ENCODE measurements at places on chromosomes 4 and X.

DNA sequence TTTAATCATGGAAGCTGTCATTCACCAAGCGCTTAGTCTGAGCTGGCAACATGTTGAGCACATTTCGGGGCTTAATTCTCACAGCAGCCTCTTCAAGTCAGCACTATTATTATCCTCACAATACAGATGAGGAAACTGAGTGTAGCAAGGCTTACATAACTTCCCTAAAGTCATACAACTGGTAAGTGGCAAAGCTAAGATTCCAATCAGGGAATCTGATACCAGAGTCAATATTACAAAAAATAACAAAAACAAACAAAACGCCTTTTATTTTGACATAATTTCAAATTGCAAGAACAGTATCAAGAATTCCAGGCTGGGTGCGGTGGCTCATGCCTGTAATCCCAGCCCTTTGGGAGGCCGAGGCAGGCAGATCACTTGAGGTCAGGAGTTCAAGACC lies 120.4 kb upstream of the DUSP21 start:
- DNase-seq = no peak

- DNase-seq = no peak
Measured at GRCh38 chr4:119536572-119537528, 91.8 kb downstream of the PDE5A start.

DNA sequence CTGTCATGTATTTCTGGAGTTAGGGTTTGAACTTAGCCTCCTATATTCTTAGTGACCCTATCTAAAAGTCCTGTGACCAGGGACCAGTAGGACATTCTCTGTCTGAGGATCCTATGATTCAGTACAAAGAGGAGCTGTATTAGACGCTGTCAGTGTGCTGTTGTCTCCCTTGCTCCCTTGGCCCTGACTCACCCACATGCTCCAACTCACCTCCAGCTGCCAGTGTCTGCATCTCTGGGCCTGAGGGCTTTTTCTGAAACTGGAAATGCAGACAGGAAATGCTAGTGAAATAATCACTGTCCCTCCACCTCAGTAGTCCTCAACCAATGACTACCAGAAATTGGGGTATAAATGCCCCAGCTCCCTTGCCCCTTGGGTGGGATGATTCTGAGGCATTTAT lies 535.3 kb upstream of the RPS6KA3 start:
- DNase-seq = no peak

DNA sequence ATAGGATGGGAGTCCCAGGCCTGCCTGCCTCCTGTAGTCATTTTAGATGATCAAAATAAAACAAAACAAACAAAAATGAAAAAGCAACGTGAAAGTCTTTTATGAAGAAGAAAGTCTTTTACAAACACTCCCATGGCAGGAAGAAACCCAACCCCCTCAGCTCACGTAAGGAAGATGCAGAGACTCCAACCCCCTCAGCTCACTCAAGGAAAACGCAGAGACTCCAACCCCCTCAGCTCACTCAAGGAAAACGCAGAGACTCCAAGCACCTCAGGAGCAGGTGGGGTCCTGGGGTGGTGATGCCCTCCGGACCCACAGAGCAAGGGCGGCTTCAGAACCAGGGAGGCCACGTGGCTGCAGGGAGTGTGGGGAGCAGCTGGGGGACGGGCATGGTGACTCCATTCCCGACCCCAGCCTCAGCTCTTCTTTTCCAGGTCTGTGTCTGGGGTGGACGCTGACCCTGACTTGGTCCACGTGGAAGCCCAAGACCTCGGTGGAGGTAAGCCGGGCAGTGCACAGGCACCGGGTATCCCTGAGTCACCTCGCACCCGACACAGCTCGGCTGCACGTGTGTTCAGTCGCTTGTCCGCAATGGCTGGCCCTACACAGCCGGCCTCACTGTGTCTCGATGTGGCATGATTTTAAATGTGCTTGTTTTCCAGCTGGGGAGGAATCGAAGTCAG lies 226.5 kb upstream of the PSAPL1 start:
- no peak for DNase-seq

DNA sequence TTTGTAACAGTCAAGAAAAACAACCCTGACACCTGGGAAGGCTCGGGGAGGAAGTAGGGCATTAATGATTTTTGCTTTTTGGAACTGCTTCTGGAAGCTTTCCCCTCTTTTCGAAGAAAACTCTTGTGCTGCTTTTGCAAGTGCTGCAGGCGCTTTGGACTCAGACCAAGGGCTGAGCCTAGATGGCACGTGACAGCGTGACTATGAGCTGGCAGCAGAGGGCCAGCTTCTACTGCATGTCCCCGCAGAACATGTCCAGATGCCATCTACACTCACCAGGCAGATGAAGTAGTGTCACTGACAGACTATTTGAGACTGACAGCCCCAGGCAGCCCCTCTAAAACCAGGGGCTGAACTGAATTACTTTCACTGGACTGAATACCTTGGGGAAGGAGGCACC lies 6.2 kb downstream of the NR0B1 start:
- peak; percentile 22 for DNase-seq

- DNase-seq = no peak
Measured at GRCh38 chrX:703866-704265, 73.3 kb downstream of the SHOX start.

DNA sequence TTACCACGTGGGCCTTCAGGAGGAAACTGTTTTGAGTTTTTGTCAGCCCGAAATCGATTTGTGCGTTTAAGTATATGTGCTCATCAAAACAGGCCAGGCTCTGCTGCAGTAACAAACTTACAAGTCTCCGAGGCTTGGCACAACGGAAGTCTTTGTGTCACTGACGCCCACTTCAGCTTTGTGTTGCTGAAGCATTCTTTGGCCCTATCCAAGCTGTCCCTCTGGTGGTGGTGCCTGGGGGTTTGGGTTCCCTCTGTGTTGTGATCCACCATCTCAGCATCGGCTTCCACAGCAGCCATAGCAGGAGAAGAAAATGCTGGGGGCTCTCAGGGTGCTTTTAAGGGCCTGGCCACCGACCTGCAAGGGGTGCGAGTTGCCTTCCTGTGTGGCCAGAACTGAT lies 176.4 kb downstream of the PTTG2 start:
- no peak for DNase-seq

DNA sequence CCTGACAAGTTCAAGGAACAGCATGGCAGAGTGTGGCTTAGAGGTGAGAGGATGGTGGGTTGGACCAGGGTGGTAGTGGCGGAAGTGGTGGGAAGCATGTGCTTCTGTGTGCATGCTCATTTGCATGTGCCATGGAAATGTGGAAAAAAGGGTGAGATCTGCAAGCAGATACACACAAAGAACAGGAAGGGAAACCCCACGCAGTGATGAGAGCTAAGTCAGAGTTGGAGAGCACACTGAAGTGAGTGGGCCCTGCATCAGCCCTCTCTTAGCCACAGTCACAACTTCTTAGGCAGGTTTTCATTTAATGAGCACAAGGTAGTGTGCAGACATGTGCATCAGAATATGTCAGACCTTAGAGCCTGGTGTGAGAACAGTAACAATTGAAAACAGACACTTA lies 483.8 kb downstream of the AFF2 start:
- DNase-seq = no peak

DNA sequence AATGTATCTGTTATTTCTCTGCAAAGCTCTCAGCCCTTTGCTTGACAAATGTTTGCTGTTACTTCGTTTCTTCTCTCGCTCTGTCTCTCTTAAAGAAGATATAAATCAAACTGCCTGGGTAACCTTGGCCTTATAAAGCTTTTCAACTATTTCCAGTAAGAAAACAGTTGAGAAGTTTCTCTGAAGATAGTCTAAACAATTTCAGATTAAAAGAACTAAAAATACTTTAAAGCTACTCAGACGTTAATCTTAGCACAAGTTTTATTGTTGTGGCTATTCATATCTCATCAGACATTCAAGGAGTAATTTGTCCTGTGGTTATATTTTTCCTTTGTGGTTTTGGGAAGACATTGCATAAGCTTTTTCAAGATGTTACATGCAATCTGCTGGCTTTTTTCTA lies 22.6 kb downstream of the HOPX start:
- DNase-seq = no peak

DNA sequence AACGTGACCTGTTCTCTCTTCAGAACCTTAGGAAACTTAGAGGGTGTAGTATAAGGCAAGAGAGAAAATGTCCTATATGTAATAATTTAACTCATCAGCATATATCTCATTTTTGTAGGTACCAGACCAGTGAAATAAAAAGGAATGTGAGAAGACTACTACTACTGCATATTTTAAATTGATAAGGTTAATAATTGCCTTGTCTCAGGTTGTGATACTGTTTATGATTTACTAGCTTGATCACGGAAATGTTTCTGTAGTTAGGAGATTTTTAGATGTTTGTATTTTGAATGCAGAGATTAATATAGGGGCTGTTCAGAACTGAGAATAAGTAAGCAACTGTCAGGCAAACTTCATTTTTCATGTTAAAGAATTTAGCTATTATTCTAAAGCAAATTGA lies 1563.4 kb downstream of the C4orf33 start:
- no peak for DNase-seq

DNA sequence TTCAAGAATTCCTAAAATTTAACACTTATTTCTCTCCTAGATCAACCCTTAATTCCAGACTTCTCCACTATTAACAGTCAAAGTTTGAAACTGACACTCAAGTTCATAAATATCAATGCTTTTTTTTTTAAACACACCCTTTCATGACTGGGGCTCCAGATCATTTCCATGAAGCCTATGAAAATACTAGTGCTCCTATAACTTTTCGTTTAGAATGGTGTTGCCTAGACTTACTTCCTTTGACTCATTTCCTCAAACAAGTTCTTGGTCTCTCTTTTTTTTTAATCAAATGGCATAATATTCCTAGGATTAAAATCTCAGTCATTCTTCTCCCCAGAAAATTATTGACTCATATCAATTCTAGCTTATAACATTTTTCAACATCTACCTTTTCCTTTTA lies 13.1 kb downstream of the ZMAT1 start:
- no peak for DNase-seq

- DNase-seq = no peak
Measured at GRCh38 chr4:787561-787981, 38.4 kb downstream of the CPLX1 start.

DNA sequence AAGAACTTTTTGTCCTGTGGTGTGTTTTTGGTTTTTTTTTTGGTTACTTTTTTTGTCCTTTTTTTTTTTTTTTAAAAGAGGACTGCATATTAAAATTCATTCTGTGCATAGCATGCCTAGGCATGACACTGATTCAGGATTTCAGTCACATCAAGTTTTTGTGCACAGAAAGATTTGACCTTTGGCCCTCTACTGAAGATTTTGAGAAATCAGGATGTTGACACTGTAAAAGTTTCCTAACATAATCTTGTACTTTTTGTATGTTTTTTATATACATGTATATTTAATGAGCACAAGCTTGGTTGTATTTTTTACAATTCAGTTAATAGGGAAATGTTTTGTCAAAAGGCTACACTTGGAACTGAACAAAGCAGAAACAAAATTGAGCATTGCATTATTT lies 100.0 kb upstream of the DDX3X start:
- DNase-seq = no peak

- DNase-seq = no peak
Measured at GRCh38 chr4:171954650-171955049, 141.4 kb downstream of the GALNTL6 start.

- peak; percentile 8 for DNase-seq
Measured at GRCh38 chrX:43557792-43558191, 98.3 kb upstream of the MAOA start.

DNA sequence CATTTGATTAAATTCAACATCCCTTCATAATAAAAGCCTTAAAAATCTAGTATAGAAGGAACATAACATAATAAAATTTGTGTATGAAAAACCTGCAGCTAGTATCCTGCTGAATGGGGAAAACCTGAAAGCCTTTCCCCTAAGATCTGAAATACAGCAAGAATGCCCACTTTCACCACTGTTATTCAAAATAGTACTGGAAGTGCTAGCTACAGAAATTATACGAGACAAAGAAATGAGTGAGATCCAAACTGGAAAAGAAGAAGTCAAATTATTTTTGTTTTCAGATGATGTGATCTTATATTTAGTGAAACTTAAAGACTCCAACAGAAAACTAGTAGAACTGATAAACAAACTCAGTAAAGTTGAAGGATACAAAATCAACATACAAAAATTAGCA lies 152.9 kb downstream of the RTL3 start:
- no peak for DNase-seq

GRCh38 chr4:73740353-73740778 lies at the start of gene CXCL8:
Gene CXCL8 (plus strand): TSS chr4:73740569. CDS start chr4:73740659, 90 bp downstream.
- peak; percentile 45 for DNase-seq

- DNase-seq = no peak
Measured at GRCh38 chr4:6182376-6183280, 17.7 kb downstream of the JAKMIP1 start.

DNA sequence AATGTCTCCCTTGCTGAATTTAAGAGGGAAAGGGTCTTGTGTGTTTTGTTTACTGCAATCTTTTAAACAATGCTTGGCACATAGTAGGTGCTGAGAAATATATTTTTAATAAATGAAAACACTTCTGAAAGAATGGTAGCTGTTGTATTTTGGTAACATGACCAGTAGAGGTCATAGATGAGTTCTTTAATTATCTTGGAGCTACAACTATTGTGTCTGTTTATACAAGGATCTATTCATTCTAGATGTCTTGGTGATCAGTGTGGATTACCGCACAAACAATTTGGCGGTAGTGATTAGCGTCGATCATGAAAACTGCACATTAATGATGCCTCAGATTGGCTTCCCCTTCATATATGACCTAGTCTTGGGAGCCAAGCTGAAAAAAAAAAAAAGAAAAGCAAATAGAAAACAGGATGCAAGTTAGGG lies 21.4 kb upstream of the SCRG1 start:
- no peak for DNase-seq

DNA sequence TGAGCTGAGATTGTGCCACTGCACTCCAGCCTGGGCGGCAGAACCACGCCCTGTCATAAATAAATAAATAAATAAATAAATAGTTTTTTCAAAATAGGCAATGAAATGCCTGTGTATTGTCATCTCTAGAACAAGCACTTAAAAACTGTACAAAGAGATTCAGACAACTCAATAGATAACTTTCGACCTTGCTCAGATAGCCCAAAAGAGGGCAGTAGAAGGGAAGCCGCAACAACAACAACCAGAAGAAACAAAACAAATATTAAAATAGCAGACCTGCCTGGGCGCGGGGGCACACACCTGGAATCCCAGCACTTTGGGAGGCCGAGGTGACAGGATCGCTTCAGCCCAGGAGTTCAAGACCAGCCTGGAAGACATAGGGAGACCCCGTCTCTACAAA lies 9.4 kb upstream of the CLDN34 start:
- no peak for DNase-seq

DNA sequence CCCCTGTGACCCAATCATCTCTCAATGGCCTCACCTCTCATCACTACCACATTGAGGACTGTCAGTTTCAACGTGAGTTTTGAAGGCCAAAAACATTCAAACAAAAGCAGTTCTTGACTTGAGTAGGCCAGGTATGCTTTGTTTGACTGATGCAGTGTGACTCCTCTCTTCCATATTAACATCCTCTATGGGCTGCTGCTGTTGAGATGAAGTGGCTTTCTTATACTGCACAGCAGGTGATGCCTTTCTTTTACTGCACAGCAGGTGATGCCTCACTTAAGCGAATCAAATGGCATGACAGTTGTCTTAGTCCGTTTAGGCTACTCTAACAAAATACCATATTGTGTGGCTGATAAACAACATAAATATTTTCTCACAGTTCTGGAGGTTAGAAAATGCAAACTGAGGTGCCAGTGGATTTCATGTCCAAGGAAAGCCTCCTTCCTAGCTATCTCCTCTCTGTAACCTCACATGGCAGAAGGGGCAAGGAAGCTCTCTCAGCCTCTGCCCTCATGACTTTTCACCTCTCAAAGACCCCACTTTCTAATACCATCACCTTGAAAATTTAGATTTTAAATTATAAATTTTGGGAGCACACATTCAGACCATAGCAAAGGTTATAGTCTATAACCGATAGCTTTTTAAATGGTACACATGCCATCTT lies 2267.9 kb upstream of the AGA start:
- DNase-seq = no peak

All from heart right ventricle (tissue), 16 donors.